CD8-positive, alpha-beta memory T cell (primary cell): ENCODE measurements at places on chromosomes 5 and 9. TPM values are rescaled to one million over a fixed set of nuclear protein-coding genes. Genes with fewer than 3 reads are reported as not detected.

DNA sequence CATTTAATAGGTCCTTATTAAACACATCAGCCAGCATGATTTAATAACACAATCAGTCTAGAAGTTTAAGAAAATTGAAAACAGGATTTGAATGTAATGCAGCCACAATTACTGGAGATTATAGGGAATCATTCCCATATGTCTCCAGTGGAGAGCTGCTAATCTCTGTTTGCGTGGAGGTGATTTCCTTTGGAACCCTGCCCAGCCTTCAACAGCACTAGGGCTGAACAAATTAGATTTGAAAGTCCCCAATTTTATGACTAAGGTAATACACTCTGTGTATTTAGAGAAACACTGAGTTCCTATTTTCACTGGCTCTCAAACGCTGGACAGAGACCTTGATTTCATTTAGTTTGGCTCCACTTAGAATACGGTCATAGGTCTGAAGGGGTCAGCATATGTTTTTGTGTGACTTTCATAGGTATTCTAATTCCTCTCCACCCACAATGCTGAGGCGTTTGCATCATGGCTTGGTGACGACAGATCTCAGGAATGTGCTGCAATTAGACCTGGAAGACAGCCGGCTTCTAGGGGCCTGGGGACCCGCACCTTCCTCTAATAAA is 508.3 kb downstream of the EBF1 start:
- DNase-seq = no peak

GRCh38 chr9:136175616-136176197 is 29.2 kb downstream of the LHX3 start:
- DNase-seq = no peak

DNA sequence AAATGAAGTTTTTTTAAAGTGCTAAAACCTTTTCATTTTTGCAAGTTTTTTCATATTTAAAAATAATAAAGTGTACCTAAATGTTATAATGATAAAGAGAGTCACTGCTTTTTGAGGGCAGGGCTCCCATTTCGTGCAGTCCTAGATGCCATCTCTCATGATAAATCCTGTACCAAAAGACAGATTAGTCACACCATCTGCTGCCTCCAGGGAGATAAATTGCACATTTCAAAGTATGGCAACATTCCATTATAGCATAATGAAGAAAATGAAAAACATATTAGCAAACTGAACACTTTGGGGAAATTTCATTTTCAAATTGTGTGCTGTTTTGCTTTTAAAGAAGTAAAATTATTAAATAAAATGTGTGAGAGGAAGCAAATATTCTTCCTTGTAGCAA is 257.2 kb downstream of the KIAA0825 start:
- DNase-seq = no peak

DNA sequence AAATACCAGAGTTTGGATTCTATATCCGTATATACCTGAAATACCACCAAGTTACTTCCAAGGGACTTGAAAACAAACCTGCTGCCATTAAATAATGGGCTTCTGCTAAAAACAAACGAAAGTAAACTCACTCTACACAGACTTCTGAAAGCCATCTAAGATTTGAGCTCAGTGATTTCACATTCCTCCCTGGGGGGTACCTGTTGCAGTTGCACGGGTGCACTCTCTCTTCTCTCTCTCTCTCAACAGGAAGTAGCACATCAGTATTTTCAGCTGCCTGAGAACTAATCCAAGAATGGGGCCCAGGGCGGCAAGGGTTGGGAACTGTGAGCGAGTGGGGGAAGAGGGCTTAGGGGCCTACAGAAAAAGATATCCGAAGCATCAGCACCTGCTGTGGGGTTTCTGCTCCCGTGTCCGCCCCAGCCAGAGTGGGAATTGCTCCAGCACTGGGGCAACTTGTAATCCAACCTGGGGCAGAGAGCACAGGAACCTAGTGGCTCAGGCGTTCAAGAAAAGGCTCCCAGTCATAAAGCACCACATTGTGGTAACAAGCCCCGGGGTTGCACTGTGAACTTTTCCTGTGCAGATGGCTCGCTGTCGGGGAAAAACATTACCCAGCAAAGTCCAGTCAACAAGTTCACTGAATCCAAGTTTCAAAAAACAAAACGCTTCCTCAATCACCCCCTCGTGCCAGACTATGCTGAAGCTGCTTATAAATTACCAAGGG is 99.8 kb downstream of the EFNA5 start:
- peak; percentile 26 for DNase-seq

DNA sequence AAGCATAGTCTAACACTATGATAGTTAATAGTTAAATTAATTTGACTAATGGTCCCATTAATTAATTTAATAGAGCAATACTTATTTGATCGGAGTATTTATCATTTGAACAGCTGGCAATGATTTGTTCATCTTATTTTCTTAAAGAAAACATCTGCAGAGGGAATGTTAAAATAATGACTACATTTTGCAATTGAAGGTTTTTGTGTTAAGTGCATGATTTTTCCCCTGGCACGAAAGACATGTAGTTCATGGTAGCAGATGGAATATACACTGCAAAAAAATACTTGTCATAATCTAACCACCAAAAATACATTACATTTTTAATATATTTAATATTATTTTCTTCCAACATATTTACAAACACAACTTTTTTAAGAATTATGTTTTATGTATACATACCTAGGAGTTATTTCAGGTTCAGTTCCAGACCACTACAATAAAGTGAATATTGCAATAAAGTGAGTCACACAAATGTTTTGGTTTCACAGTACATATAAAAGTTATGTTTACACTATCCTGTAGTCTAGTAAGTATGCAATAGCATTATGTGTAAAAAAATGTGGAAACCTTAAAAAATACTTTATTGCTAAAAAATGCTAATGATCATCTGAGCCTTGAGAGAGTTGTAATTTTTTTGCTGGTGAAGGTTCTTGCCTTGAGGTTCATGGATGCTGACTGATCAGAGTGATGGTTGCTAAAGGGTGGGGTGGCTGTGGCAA is 292.6 kb upstream of the DAB2 start:
- no peak for DNase-seq

- no peak for DNase-seq
Measured at GRCh38 chr5:6188344-6188743, 190.0 kb downstream of the MED10 start.

- DNase-seq = no peak
Measured at GRCh38 chr5:177234841-177235240, 68.7 kb downstream of the RAB24 start.

DNA sequence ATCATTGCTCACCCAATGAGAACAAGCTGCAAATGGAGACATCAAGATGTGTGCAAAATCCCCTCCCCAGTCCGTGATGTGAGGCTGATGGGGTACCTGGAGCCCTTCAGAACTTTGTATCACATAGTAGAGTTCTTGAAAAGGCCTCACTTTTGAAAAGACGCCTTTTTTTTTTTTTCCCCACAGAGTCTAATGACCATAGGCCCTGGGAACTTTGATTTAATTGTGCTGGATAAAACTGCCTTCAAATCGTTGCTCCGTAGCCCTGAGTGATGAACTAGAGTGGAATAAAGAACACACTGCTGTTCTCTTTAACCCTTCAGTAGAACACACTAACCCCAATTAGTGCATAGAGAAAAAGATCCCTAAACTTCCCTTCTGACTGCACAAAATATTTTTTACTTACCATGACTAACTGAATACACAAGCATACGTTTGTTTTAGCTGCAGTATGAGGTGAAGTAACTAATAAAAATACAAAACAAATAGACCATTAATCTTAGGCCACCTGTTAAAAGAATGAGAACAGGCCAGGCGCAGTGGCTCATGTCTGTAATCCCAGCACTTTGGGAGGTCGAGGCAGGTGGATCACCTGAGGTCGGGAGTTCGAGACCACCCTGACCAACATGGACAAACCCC is 15.1 kb downstream of the PSAT1 start:
- DNase-seq = no peak

CMYA5 gene
- total RNA-seq = 0.16 TPM

DNA sequence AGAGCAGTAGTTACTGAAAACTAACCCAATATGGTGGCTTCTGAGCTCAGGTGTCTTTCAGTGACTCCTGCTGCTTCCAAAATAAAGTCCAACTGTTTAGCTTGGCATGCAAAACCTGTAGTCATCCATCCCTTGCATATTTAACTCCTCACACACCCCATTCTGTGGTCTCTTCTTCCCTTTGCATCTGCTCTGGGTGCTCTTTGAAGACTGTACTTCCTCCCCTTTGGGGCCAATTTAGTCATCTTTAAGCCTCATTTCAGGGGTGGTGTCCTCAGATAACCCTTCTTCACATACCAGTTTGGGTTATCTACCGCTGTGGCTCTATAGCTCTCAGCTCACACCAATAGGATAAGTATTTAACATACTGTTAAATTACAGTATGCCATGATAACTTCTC is 209.9 kb upstream of the DMRT1 start:
- no peak for DNase-seq

GTF2H2C gene
- 59.7 TPM for total RNA-seq

GRCh38 chr5:60852940-60853339 is 8.9 kb upstream of the ELOVL7 start:
- no peak for DNase-seq

- DNase-seq = no peak
Measured at GRCh38 chr5:136030956-136031611, 2.3 kb downstream of the TGFBI start.

GRCh38 chr9:135224286-135224877 is 136.9 kb downstream of the OLFM1 start:
- no peak for DNase-seq

DNA sequence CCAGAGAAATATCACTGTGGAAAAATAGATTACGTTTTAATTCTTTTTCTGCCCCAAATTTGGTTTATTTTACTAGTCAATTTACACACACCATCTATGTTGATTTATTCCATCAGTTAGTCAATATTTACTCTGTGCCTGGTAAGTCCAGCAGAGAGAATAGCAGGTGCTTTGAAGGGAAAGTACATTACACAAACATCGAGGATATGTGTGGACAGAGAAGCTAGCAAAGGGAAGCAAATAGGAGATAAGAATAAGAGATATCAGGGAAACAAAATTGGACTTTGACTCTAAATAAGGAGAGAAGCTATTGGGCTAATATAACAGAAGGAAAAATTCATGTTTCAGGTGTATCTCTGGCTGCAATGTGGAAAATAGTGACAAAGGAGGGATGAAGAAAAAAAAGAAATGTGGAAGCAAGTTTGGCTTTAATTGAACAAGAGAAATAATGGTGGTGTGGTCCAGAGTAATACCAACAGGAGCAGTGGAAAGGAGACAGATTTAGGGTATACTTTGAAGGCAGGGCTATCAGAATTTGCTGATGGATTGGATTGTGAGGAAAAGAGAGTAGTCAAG is 587.7 kb upstream of the CDH6 start:
- no peak for DNase-seq

- no peak for DNase-seq
Measured at GRCh38 chr9:81621118-81621517, 68.2 kb downstream of the TLE1 start.

- DNase-seq = no peak
Measured at GRCh38 chr9:14418301-14418940, 104.5 kb upstream of the NFIB start.

MLANA gene
- total RNA-seq = not detected

GRAMD2B gene
- total RNA-seq = 10.4 TPM

- no peak for DNase-seq
Measured at GRCh38 chr5:152499814-152500535, 94.9 kb upstream of the NMUR2 start.

GRCh38 chr9:73011956-73012355 is 59.1 kb upstream of the ALDH1A1 start:
- DNase-seq = no peak

DNA sequence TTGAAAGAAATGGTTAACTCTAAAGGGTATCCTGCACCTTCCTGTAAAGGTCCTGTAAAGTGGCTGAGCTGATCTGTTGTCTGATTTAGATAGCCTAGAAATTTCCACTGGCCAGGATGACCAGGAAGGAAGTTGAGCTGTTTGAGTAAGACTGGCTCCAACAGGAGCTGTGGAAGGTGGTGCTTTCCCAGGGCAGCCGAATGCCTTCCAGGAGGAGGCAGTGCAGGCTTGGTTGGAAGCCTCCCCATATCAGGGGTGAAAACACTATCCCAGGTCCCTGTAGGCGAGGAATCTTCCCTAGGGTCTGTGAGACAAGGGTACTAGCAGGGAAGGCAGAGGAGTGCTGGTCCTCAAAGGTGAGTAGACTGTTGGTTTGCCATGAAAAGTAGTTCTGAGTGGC is 98.4 kb downstream of the LIX1 start:
- no peak for DNase-seq

DNA sequence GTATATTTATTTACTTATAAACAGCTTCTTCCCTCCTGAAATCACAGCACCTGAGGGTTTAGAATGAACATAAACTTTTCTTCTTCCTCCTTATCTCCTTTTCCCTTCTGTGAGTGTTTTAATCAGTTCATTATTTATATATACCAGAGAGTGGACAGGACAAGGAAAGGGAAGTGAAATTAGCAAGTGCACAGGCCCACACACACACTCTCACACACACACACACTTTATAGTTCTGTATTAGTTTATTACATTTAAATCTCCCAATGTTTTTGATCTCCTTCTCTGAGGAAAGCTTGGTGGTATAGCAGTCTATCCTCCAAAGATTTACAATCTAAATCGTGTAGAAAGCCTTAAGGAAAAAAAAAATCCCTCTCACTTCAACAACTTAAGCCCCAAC is 353.5 kb downstream of the NDUFS4 start:
- DNase-seq = no peak

DNA sequence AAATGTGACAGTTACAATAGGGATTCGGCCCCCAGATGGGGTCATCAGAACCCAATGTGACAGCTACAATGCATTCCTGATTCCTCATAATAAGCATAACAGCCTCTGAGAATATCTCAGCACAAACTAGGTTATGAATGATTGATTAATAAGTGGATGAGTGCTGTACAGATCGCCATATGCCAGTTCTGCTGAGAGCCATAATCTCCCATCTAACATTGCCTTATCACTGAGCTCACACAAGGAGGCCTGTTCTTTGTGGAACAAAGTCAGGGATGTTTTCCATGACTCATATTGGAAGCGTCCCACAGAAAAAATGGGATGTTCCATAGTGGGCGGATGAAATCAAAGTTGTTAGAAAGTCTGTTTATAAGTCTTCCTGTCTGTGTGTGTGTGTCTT is 89.6 kb downstream of the KIF4B start:
- DNase-seq = no peak

ANKRD34B gene
- not detected for total RNA-seq

DNA sequence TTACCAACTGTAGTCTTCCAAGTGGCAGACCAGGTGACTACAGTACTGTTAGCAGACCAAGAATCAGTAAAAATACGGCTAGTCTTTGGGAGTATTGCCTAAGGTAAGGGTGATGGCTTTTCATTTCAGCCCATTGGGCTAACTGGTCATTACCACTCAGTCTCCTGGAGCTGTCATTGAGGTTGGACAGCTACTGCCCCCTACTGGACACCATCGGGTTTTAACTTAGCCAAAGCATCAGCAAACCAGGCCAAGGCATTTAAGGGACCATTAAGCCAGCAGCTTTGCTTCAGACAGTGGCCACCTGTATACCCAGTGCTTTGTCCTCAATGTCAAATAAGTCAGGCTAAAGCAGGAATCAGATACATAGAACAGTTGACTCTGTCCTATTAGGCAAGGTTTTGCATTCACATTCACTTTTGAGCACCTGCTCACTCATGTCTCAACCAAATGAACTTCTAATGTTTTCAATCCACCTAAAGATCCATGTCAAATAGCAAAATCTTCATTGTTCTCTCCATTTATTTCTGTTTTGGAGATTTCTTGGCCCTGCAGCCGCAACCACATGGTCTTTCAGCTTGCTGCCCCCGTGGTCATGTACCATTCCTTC is 117.2 kb downstream of the INVS start:
- DNase-seq = peak; percentile 66

- no peak for DNase-seq
Measured at GRCh38 chr5:175452166-175452565, 8.2 kb upstream of the DRD1 start.
